PC-3 (cell line): ENCODE measurements at places on chromosomes 16 and 17. TPM values are rescaled to one million over a fixed set of nuclear protein-coding genes. Genes with fewer than 3 reads are reported as not detected.

The ACSM3 gene
- total RNA-seq, result 4.0 and 5.2 TPM in 2 replicates

The GPR179 gene
- total RNA-seq, result not detected in 2 replicates

The ZPBP2 gene
- total RNA-seq, result not detected in 2 replicates

- no peak for DNase-seq
Observed at GRCh38 chr17:14125518-14126137, 56.3 kb downstream of the COX10 start.

DNA sequence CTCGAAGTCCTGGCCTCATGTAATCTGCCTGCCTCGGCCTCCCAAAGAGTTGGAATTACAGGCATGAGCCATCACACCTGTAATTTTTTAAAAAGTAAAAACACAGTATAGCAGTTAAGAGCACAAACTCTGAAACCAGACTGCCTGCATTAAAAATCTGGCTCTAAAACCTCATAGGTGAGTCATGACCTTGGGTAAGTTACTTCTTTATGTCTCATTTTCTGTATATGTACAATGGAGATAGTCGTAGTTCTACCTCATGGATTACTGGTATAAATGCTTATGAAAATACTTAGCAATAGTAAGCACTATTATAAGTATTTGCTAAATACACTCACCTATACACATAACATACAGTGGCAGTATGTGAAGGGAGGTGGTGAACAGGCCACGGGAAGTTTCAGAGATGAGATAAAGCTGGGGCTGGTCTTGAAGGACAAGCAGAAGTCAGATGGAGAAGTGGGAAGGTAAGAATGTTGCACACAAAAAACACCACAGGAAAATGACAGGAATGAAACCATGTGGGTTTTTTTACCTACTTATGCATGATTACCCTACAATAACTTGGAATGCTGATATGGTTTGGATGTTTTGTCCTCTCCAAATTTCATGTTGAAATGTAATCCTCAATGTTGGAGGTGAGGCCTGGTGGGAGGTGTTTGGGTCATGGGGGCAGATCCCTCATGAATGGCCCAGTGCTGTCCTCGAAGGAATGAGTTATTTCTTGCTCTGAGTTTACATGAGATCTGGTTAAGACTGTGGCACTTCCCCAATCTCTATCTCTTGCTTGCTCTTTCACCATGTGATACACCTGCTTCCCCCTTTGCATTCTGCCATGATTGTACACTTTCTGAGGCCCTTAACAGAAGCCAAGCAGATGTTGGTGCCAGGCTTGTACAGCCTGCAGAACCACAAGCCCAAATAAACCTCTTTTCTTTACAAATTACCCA is 33.9 kb downstream of the ZNF652 start:
- DNase-seq, result peak; percentile 30

GRCh38 chr17:64002658-64003525 is 4.7 kb downstream of the PRR29 start:
- DNase-seq, result no peak

The ZNF213 gene
- 3.6 and 9.6 TPM in 2 replicates for total RNA-seq
